ENCODE measurements at places on chromosomes 16 and 17.
A peak's percentile ranks its signal among the peaks of the same experiment; 100 is the strongest.

GRCh38 chr17:77083531-77083930, 57.2 kb upstream of the SEC14L1 start:
- DNase-seq, result no peak

- DNase-seq, result no peak
Observed at GRCh38 chr16:30377050-30377811, 2.6 kb downstream of the MYL11 start.

- no peak for DNase-seq
Observed at GRCh38 chr16:57258226-57258909, 13.3 kb downstream of the ARL2BP start.

GRCh38 chr16:71771571-71771970, 37.1 kb downstream of the AP1G1 start:
- DNase-seq, result no peak

DNA sequence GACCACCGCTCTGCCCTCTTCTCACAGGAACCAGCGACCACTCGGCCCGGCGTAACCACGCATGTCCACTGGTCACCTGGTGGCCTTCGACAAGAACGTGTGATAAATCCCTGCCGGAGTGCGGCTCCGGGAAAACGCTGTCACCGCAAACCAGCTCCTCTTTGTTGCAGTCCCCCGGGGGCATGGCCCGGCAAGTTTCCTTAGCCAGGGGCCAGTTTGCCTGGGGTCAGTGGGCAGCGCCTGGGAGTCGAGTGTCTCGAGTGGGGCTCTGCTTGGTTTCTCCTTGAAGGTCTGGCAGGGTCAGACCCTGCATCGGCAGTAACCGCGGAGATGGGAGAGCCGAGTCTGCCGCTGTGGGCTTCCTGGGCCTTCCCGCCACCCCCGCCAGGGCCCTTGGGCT, 52.5 kb downstream of the JPH3 start:
- no peak for DNase-seq

DNA sequence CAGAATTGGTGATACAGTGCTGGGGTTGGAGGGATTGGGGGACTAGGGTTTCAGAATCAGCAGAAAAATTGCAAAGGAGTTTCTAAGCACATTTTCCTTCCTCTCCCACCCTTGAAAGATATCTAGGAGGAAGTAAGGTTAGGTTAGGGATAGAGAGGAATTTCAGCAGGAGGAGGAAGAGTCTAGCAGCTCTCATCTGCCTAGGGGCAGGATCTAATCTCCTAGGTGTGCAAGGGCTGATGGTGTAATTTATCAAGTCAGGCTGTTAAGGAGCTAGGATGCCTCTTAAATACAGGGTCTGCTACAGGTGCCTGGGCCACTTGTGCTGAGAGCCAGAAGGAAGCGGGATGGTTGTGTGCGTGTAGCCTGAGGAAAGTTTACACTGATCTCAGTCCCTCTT, 1.8 kb upstream of the HNF1B start:
- DNase-seq, result no peak

DNA sequence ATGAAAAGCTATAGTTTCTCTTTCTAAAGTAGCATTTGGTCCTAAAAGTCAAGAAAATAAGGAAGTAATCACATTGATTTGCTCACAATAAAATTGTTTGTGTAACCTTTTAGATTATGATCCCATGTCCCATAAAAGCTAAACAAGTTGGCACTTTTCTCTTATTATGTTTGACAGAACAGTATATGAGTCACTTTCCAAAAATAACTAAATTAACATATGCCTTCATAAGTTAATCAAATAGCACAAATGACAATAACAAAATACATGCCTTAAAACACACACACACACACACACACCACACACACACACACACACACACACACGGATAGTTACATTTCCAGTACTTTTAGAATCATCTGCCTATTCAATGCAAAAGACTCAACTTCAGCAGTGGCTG, 2.8 kb downstream of the MED13 start:
- no peak for DNase-seq

DNA sequence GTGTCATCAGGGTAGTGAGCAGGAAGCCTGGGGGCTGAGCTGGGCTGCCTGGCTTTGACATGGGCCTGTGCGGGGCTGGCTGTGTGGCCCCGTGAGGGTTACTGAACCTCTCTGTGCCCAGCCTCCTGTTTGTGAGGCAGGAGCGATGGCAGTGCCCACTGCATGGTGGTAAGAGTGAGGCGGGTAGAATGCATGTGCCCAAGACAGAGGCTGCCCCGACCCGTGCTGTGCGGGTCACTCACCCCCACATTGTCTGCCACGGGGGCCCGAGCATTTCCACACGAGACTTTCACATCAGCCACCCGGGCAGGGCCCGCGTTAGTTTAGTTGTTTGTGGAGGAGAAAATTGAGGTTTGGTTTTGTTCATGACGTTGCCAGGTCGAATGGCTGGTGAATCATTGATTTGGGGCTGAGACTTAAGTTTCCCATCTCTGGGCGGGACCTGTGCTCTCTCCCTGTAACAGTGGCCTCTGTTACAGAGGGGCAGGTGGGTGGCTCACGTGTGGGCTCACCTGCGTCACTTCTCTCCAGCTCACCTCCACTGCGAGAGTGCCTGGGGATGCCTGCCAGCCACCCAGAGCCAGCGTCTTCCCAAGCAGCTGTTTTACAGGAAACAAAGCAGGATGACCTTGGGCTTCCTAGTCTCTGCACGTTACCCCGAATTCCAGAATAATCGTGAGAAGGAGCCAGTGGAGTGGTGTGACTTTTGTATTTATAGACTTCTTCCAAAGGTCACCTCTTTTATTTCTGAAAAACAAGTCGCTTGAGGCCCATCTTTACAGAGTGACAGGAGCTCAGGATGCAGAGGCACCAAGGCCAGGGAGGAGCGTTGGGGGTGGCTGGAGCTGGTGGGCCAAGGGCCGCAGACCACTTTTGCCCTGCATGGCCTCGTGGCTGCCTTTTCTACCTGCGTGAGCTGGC, 150.6 kb downstream of the RPTOR start:
- no peak for DNase-seq

- DNase-seq, result no peak
Observed at GRCh38 chr17:1416414-1416813, 16.4 kb upstream of the YWHAE start.

GRCh38 chr17:64103391-64104364, 26.3 kb downstream of the ERN1 start:
- DNase-seq, result no peak

DNA sequence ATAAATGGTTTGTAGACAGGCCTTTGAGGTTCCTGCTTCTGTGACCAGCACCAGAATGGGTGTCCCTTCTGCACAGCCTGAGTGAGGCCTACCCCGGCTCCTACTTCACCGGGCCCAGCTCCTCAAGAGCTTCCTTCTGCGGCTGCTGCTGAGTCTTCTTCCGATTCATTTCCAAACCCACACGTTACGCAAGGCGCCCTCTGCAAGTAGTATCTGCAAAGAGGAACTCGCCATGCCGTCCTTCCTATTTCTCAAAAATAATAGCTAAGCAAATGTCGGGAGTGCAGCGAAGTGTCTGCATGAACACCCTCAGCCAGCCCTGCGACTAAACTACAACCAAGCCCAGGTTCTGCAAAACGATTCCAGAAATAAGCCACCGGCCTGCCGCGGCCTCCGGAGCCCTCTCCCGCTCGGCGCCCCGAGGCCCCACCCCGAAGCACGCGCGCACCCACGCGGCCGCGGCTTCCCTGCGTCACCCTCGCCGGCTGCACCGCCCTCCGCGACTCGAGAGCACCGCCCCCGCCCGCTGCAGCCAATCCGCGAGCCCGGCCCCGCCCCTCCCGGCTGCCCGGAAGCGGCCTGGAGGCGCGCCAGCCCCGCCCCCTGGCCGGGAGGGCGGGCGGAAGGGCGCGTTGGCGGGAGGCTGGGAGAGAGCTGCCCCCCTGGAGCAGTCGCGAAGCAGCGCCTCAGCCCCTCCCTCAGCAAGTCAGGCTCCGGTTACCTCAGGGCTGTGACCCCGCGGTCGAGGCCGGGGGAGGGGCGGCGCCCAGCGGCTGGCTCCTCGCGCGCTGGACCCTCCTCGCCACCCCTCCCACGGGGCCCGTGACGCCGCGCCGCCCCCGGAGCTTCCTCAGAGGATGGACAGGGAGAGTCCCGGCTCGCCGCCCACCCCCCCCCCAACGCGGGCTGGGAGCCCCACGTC, 8.3 kb downstream of the MNT start:
- peak; percentile 98 for DNase-seq

GRCh38 chr16:268141-269053, 7.3 kb downstream of the RGS11 start:
- no peak for DNase-seq

- DNase-seq, result no peak
Observed at GRCh38 chr17:81438688-81439087, 43.4 kb downstream of the BAHCC1 start.

- no peak for DNase-seq
Observed at GRCh38 chr17:58339755-58340404, 11.3 kb upstream of the TSPOAP1 start.

- DNase-seq, result no peak
Observed at GRCh38 chr17:4953451-4953961, 2.6 kb downstream of the ENO3 start.

DNA sequence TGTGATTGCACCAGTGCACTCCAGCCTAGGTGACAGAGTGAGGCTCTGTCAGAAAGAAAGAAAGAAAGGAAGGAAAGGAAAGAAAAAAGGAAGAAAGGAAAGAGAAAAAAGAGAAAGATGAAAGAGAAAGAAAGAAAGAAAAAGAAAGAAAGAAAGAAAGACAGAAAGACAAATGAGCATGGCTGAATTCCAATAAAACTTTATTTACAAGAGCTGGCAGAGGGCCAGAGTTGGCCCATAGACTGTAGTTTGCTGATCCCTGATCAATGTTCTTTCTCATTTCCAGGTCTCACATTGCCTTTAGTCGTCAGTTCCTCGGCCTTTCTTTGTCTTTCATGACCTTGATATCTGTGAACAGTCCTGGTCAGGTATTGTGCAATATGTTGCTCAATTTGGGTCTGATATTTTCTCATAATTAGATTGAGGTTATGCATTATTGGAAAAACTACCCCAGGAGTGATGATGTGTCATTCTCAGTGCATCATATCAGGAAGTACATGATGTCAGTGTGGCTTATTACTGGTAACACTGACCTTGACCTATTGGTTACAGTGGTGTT, 68.5 kb upstream of the MED9 start:
- no peak for DNase-seq

DNA sequence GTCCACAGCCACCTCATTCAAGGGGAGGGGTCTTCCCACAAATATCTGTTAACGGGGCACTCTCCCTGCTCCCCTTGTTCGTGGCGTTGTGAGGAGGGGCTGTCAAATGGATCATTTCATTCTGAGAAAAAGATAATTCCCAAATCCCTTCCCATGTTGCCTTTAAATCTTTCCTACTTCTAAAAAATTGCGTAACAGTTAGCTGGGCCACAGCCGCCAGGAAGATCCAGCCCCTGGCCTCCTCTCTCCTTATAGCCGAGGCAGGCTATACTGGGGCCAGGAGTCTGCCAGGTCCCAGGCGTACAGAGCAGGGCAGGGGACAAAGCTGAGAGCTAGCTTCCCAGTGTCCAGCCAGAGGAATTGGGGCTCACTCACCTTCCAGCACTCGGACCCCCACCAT, 430 bp downstream of the C16orf89 start:
- no peak for DNase-seq

- no peak for DNase-seq
Observed at GRCh38 chr17:21295036-21295952, 10.8 kb downstream of the MAP2K3 start.

GRCh38 chr17:42517516-42517915, 18.5 kb upstream of the NAGLU start:
- DNase-seq, result peak; percentile 73

DNA sequence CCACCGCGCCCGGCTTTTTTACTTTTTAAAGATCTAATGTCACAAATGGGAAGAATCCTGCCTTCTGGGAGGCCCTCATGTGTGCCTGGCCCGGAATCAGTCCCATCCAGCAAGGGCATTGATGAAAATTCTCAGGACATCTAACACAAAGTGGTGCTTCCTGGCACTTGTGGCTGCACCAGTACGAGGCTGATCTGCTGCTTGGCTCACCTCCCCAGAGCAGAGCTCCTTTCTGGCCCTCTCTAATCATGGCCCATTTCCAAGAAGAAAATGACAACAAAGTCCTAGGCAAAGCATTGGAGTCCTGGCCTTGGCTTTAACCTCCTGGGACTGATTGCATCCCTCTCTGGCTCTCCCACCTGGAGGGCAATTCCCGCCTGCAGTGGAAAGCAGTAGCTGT, 50.7 kb upstream of the SIAH1 start:
- DNase-seq, result no peak

GRCh38 chr16:89505204-89506112, 2.7 kb upstream of the SPG7 start:
- DNase-seq, result peak; percentile 81

GRCh38 chr16:82715833-82716232, 89.1 kb downstream of the CDH13 start:
- no peak for DNase-seq

GRCh38 chr17:75481194-75482068, 25.0 kb downstream of the TMEM94 start:
- DNase-seq, result no peak

DNA sequence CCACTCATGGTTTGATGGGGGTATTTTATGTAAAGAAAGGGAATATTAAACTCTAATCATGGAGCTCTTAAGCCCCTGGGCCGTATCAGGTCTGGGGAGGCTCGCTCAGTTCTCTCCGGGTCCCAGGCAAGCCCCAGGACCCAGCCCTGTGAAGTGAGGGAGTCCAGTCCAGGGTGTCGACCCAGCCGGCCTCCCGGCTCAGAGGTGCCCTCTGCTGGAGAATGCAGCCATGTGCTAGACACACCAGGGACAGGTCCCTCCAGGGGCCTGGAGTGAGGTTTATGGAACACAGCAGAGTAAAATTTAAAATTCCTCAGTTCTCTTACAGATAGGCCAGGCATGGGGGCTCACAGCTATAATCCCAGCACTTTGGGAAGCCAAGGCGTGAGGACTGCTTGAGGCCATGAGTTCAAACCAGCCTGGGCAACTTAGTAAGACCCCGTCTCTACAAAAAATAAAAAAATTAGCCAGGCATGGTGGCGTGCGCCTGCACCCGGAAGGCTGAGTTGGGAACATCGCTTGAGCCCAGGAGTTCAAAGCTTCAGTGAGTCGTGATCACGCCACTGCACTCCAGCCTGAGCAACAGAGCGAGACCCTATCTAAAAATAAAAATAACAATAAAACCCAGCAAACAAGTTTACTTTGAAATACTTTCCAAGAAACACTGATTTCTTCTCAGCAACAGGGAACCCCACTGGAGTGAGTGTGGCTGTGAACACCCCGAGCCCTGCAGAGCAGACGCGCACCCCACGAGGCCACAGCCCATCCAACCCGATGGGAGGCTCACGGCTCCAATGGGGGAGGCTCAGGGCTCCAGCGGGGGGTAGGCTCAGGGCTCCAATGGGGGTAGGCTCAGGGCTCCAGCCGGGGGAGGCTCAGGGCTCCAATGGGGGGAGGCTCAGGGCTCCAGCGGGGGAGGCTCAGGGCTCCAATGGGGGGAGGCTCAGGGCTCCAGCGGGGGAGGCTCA, 72.2 kb downstream of the ZNF778 start:
- peak; percentile 95 for DNase-seq

Measured in GM20000 (cell line).